ENCODE measurements at places on chromosomes 16 and 17.

DNA sequence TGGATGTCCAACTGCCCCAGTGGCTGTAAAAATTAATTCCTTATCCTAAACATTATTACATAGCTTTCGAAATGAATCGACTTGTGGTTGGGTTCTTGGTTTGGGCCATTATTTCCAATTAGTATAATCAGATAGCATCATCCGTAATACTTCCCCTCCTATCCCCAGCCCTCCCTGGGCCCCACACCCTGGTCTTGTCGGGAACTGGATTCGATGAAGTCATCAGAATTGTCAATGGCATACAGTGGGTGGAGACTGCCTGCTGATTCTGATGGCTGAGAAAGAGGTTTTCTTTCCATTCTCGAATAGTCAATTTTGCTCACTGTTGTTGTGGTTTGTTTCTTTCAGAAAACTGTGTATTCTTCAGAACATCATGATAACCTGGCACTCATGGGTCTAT, 395.1 kb downstream of the SEC14L1 start:
- DNase-seq, result no peak

DNA sequence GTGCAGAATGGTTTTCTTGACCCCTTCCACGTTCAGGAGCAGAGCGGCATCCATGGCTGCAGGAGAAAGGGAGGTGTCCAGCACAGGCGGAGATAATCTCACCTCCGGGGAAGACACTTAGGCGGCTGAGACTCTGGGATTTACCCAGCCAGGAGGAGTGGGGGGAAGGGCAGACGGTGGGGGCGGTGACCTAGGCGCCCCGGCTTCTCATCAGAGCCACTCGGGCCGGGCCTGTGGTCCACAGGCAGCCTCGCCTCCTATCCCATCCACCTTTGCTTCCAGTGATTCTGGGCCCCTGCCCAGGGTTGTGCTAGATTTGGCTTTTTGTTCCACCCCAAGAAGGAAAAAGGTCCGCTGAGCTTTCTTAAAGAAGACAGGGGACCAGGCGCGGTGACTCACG, at the start of gene AIPL1:
Gene AIPL1, minus strand, starts transcription at position 71 of the 400 bp plus-strand sequence. Its CDS starts 17 bp downstream, at position 54.
- DNase-seq, result no peak

DNA sequence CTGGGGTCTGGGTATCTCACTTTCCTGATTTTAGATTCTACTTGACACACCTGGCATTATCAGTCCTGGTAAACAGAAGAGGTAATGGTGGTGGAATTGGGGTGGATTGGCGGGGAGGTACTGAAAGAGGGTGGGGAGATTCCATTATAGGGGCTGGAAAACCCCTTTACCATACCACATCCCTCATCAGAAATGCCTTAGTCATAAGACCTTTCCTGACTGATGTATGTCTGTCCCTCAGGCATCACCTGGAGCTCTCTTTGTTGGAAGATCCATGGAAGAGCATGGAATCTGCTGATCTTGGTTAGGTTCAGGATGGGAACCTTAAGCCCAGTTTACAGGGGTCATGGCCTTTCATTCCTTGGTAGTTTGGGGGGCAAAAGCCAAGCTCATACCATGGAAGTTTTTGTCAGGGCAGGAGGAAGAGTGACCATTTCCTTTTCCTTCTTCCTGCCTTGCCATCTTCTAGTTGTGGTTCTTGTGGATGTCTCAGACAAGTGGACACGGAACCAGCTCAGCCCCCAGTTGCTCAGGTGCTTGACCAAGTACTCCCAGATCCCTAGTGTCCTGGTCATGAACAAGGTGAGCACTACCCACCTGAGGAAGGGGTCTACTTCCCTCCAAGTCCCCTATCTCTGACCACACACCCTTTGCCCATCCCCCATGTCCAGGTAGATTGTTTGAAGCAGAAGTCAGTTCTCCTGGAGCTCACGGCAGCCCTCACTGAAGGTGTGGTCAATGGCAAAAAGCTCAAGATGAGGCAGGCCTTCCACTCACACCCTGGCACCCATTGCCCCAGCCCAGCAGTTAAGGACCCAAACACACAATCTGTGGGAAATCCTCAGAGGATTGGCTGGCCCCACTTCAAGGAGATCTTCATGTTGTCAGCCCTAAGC, 3.3 kb downstream of the ERAL1 start:
- no peak for DNase-seq

DNA sequence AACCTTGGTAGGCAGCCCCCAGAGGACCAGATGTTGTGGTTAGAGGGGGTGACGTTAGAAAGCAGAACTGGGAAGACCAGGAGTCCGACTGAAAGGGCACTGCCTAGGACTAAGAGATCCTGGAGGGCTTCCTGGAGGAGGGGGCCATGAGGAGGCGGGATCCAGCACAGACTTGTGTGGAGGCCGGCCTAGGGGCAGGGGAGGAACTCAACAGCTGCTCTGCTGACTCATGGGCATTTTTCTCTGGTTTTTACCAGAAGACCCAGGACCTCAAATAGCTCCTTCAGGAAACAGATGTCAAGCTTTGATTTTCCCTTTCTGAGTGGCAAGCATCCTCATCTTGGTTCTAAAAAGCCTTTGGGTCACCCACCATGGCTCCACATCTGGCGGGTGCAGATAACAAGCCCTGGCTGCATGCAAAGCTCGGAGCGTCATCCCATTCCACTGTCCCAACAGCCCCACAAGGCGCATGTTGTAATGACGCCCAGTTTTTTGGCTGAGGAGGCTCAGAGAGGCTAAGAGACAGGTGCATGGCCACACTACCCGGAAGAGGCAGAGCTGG, 29.0 kb downstream of the IL21R start:
- DNase-seq, result no peak

GRCh38 chr17:81432941-81433340, 37.7 kb downstream of the BAHCC1 start:
- no peak for DNase-seq

- DNase-seq, result no peak
Measured at GRCh38 chr16:57507136-57508034, 21.1 kb upstream of the DOK4 start.

Measured in cortex of kidney (tissue), 1 donor.